ENCODE measurements at places on chromosomes 5 and 9. TPM values are rescaled to one million over a fixed set of nuclear protein-coding genes. Genes with fewer than 3 reads are reported as not detected.

RASGRF2 gene
- total RNA-seq: 12.0 TPM

DNA sequence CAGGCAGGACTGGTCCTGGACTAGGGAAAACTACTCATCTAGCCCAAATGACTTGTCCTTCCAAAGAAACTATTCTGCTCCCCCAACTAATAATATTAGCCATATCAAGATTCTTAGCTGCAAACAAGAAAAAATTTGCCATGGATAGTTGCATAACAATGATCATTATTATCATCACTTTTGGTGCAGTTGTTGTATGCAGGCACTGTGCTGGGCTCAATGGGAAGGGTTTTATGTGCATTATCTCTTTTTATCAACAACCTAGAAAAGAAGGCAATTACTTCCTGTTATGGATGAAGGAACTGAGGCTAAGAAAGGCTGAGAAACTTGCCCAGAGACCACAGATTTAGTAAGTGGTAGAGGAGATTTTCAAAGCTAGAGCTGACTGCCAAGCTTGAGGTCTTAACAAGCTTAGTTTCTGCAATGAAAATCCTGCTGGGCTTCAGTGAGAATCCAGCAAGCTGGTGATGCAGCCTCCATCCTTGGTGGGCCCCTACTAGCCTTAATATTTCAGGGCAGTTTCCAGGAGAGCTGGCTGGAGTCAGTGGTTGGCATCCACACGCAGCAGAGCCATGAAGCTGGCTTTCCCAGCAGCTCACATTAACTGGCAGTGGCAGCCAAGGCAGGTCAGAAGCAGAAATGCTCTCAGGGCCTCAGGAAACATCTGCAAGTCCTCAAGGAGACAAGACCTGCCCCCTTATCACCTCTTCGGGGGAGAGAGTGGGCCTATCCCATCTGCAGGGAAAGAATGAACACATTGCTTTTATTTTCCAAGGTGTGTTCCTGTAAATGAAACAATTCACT is 20.5 kb upstream of the MEGF9 start:
- no peaks in the 10 kb centered on the region for H3K27me3 ChIP-seq
- no peak overlapping the region for H3K27ac ChIP-seq
- DNase-seq: no peak
- H3K4me3 ChIP-seq: no peak overlapping the region

CTNND2 gene
- total RNA-seq: 2.2 TPM

RABGAP1 gene
- 103 TPM for total RNA-seq

GARIN3 gene
- total RNA-seq: not detected

- H3K36me3 ChIP-seq: peaks cover 4% of the 10 kb centered on the region
- DNase-seq: no peak
- H3K27me3 ChIP-seq: no peaks in the 10 kb centered on the region
- no peak overlapping the region for H3K27ac ChIP-seq
- H3K4me1 ChIP-seq: no peaks in the 10 kb centered on the region
Observed at GRCh38 chr5:131505237-131505908, 129.7 kb downstream of the RAPGEF6 start.

DNA sequence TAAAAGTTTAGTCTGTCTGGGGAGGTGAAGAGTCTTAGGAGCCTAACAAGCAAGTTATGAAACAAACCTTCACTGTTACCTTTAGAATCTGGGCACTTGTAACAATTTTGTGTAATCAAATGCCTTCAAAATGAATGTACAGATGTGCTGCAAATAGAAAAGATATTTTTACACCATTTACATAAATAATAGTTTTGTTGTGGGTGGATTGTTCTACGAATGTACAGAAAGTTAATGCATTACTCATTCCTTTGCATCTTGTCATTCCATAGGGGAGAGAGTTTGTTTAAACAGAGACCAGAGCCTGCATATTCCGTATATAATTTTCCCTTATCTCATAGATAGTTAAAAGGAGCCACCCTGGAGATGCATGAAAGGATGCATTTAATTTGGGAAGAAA is 576.9 kb upstream of the SGCD start:
- H3K36me3 ChIP-seq: no peaks in the 10 kb centered on the region
- peaks cover 5% of the 10 kb centered on the region for H3K4me1 ChIP-seq
- no peak overlapping the region for H3K27ac ChIP-seq
- H3K4me3 ChIP-seq: no peak overlapping the region

NUTM2F gene
- total RNA-seq: not detected

GRCh38 chr9:120418315-120418714 is 161.7 kb downstream of the CDK5RAP2 start:
- H3K27ac ChIP-seq: no peak overlapping the region
- H3K27me3 ChIP-seq: no peaks in the 10 kb centered on the region
- DNase-seq: no peak
- H3K4me3 ChIP-seq: no peak overlapping the region

GRCh38 chr5:33936004-33936380 is 194 bp upstream of the RXFP3 start:
- peaks cover 3% of the 10 kb centered on the region for H3K4me1 ChIP-seq
- H3K27me3 ChIP-seq: peaks cover 10% of the 10 kb centered on the region
- no peak overlapping the region for H3K4me3 ChIP-seq
- H3K36me3 ChIP-seq: no peaks in the 10 kb centered on the region
- peak; percentile 82 for DNase-seq

- H3K4me3 ChIP-seq: no peak overlapping the region
- H3K27me3 ChIP-seq: no peaks in the 10 kb centered on the region
- peak; percentile 45 for DNase-seq
- H3K27ac ChIP-seq: no peak overlapping the region
- H3K4me1 ChIP-seq: peaks cover 3% of the 10 kb centered on the region
Observed at GRCh38 chr5:157816682-157817386, 42.1 kb downstream of the CLINT1 start.

- H3K36me3 ChIP-seq: no peaks in the 10 kb centered on the region
- no peaks in the 10 kb centered on the region for H3K4me1 ChIP-seq
- no peak for DNase-seq
- no peak overlapping the region for H3K4me3 ChIP-seq
- no peak overlapping the region for H3K27ac ChIP-seq
Observed at GRCh38 chr5:57025961-57026360, 74.0 kb upstream of the MIER3 start.

DNA sequence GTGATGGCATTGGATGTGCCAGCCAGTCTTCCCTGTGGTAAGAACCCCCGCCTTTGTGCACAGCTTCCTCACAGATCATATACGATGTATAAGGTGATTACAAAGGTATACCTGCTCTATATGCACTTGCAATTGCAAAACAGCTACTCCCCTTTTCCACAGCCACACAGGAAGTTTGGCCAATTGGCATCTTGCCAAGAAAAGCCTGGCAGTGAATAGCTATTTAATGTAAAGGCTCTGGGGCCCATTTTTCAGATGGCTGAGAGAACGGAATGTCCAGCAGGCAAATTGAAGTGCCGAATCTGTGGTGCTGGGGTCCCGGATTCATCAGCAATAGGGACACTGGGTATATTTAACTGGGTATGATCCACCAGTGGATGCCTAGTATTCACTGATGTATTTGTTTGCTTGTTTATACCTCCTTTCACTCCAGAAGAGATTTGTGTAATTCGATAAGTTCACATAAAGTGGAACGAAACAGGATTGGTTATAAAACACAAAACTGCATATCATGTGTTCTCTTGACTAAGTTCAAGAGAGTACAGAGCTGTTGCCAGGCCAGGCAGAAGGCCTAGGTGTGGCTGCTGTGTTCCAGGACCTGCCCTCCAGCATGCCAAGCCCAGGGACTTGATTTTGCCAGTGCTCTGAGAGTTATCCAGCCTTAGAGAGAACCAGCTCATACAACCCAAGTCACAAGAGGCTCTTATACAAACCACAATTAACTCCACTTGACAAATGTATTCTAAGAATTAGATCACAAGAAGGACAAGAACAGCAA is 27.7 kb upstream of the GABRP start:
- no peak for DNase-seq
- peaks cover 4% of the 10 kb centered on the region for H3K4me1 ChIP-seq
- peak overlapping the region; percentile 70 for H3K27ac ChIP-seq
- no peaks in the 10 kb centered on the region for H3K27me3 ChIP-seq
- H3K36me3 ChIP-seq: no peaks in the 10 kb centered on the region

GRCh38 chr9:124828489-124829333 is 24.5 kb upstream of the WDR38 start:
- no peak overlapping the region for H3K27ac ChIP-seq
- H3K36me3 ChIP-seq: no peaks in the 10 kb centered on the region
- no peak overlapping the region for H3K4me3 ChIP-seq

DNA sequence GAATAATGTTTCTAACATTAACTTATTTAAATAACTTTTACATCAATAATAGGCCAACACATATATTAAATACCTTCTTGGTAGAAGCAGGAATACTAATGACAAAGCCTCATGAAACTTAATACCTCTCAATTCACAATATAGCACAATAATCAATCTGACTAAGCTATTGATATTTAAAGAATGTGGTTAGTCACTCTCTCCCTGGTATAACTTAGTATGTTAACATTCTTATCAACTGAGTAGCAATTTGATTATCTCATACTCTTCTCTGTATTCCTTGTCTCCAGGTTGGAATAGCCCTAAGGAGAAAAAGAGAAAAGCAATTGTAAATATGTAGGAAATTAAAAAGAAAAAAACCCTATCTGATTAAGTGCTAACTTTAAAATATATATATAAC is 4.9 kb upstream of the PGGT1B start:
- no peaks in the 10 kb centered on the region for H3K27me3 ChIP-seq
- H3K4me3 ChIP-seq: no peak overlapping the region
- H3K4me1 ChIP-seq: no peaks in the 10 kb centered on the region

GRCh38 chr9:84319632-84320031 is 20.9 kb downstream of the SLC28A3 start:
- H3K36me3 ChIP-seq: no peaks in the 10 kb centered on the region
- H3K4me1 ChIP-seq: no peaks in the 10 kb centered on the region
- no peaks in the 10 kb centered on the region for H3K27me3 ChIP-seq
- no peak for DNase-seq
- no peak overlapping the region for H3K27ac ChIP-seq
- no peak overlapping the region for H3K4me3 ChIP-seq

GRCh38 chr9:106929471-106930177 is 66.7 kb downstream of the ZNF462 start:
- peaks cover 64% of the 10 kb centered on the region for H3K36me3 ChIP-seq
- peaks cover 18% of the 10 kb centered on the region for H3K4me1 ChIP-seq
- no peak overlapping the region for H3K4me3 ChIP-seq
- no peaks in the 10 kb centered on the region for H3K27me3 ChIP-seq
- peak; percentile 84 for DNase-seq
- H3K27ac ChIP-seq: peak overlapping the region; percentile 21

- no peak overlapping the region for H3K27ac ChIP-seq
- no peaks in the 10 kb centered on the region for H3K27me3 ChIP-seq
- DNase-seq: no peak
- no peaks in the 10 kb centered on the region for H3K36me3 ChIP-seq
Observed at GRCh38 chr9:92186631-92187030, 71.4 kb upstream of the SPTLC1 start.

Data from lung (tissue), 17 donors.